ENCODE measurements at places on chromosomes 3 and 15. TPM values are rescaled to one million over a fixed set of nuclear protein-coding genes. Genes with fewer than 3 reads are reported as not detected.

The MGA gene
- 36.3 TPM for total RNA-seq

The TEX264 gene
- 93.0 TPM for total RNA-seq

The KBTBD13 gene
- not detected for total RNA-seq

The PARP15 gene
- 71.0 TPM for total RNA-seq

The FBXW12 gene
- total RNA-seq: not detected

The NEO1 gene
- total RNA-seq: 1.7 TPM

The SPINT1 gene
- 6.8 TPM for total RNA-seq
